Stimulated activated CD8-positive, alpha-beta memory T cell treated with anti-CD3 and anti-CD28 coated beads, Interleukin-15, amount 100 ng/mL, for 4 hours (primary cell): ENCODE measurements at places on chromosomes 13 and 19.

DNA sequence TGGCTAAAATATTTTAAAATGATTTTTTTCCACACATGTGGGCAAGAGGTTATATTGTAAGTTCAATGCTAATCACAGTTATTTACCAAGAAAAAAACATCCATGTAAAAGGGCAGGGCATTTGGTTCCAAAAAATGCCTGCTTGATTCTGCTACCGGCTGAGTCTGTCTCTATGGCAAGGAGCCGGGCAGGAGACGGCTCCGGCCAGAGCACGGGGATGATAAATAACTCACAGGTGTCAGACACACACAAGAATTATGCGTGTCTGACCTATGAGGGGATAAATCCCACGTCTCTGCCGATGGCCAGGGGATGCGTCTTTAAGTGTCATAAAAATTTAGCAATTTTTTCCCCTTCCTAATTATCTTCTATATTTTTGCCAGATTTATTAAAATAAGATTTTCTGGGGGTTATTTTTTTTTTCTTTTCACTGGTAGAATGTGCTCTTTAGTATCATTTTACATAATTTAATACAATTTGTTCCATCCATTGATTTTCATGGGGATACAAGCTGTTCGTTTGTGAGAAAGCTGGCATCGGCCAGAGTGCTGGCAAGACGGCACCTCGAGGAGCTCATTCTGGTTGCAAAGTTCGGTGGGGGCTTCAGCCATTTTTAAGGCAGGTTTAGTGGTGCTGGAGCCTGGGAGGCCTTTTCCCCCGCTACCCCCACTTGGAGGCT, 253.9 kb downstream of the ZNF536 start:
- DNase-seq: no peak

GRCh38 chr19:17534767-17535166, 20.7 kb upstream of the COLGALT1 start:
- no peak for DNase-seq

GRCh38 chr19:53882391-53883050, 524 bp downstream of the PRKCG start:
- no peak for DNase-seq

DNA sequence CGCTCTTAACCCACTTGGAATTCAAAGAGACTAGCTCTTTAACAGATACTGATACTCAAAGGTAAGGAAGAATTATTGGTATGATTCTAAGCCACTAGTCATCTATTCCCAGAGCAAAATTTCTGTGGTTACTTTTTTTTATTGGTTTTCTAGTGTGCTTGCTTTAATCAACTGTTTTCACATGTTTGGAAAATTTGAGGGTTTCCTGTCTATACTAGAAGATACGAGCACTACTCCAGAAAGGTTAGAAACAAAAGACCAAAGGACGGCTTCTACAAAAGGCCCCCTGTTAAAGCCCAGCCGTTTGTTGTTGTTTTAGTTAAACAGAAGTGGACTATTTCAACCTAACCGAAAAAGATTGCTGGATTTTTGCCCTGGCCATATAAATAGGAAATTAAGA, 18.5 kb upstream of the LPAR6 start:
- no peak for DNase-seq

- no peak for DNase-seq
These were observed 489.1 kb downstream of the MYO16 start for GRCh38 chr13:109118521-109118920.

GRCh38 chr19:4115818-4116385, 8.0 kb downstream of the MAP2K2 start:
- no peak for DNase-seq

DNA sequence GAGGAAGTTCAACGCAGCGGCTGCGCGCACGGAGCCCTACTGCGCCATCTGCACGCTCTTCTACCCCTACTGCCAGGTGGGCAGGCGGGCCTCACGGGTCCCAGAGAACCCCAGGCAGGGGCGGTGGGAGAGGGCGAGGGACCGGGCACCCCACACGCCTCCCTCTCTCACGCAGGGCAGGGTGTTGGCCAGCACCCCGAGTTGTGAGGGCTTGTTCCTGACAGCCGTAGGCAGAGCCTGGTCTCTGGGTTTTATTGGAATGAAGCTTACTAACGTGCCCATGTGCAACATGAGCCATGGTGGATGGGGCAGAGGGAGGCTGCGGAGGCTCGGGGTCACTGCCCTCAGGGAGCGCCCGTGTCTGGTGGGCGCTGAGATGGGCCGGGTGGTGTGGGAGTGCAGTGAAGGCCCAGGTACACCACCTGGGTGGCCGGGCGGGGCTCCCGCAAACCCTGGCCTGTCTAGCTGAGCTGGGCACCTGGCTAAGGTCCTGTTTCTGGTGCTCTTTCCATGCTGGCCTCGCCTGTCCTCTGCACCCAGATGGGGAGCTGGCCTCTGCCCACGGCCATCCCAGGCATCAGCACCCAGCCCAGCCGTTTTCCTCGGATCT, 165.2 kb downstream of the KDM4B start:
- DNase-seq: no peak

- no peak for DNase-seq
These were observed 277.8 kb downstream of the ABCC4 start for GRCh38 chr13:95023405-95023804.

GRCh38 chr13:90717451-90717936, 630.0 kb upstream of the MIR17HG start:
- no peak for DNase-seq

- no peak for DNase-seq
These were observed 16.6 kb downstream of the DDX39A start for GRCh38 chr19:14402332-14403144.

GRCh38 chr13:51286135-51287002, 53.1 kb upstream of the SERPINE3 start:
- DNase-seq: peak; percentile 39

GRCh38 chr19:37329686-37330085, 41.2 kb upstream of the ZNF527 start:
- no peak for DNase-seq

DNA sequence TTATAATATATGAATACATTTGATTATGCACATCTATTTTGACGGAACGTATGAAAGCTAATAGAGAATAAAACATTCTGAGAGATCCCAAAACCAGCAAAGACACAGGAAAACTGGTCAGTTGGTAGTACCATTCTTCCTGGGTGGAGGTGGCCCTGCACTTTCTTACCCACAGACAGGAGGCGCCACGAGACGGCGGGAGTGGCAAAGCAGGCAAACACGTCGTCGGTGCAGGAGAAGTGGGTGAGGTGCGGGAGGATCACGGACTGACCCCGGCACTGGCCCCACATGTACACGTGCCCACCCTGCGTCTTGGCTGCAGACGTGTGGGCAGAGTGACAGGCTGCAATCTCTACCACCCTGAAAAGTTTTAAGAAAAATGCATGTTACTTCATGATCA, 36.1 kb downstream of the RCBTB1 start:
- no peak for DNase-seq

- no peak for DNase-seq
These were observed 1162.3 kb downstream of the SLITRK1 start for GRCh38 chr13:82719987-82720386.

DNA sequence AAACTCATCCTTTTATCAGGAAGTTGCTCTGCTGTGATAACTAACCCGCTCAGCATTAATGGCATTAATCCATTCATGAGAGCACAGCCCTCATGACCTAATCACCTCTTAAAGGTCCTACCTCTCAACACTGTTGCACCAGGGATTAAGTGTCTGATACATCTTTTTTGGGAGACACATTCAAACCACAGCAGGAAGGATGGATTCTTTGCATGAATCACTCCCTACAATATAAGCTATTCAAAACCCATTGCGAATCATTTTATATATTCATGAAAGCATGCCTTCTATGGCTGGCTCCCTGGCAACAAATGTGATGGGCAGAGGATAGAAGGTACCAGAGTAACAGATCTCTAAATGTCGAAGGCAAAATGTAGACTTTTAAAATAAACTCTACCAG, 27.6 kb downstream of the ARL11 start:
- DNase-seq: no peak
